ENCODE measurements at places on chromosomes 13 and 19.

- no peak for DNase-seq
Measured at GRCh38 chr19:52959613-52960295, 2.9 kb downstream of the ZNF816 start.

GRCh38 chr13:100392709-100393630, 195.6 kb downstream of the GGACT start:
- DNase-seq = peak; percentile 4

GRCh38 chr19:4372165-4373012, 28.0 kb downstream of the SH3GL1 start:
- no peak for DNase-seq

DNA sequence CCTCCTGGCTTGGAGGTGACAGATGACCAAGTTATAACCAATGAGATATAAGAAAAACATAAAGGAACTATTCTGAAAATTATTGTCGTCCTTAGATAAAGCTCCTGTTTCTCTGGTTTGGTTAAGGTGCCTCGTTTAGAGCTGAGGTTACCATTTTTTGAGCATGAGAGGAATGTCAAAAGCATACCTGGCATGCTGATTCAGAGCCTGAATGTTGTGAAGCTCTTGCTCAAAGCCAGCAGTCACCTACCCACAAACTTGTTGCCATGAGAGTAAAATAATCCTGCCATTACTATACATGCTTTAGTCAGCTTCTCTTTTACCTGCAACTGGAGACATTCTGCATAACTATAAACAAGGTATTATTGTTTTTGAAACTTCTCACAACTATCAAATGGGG, 1116.2 kb downstream of the DIAPH3 start:
- no peak for DNase-seq

GRCh38 chr13:49759503-49759902, 33.0 kb downstream of the KPNA3 start:
- DNase-seq = no peak

GRCh38 chr13:62502588-62502987, 1086.9 kb upstream of the PCDH20 start:
- no peak for DNase-seq
